ENCODE measurements at places on chromosomes 11 and 22. TPM values are rescaled to one million over a fixed set of nuclear protein-coding genes. Genes with fewer than 3 reads are reported as not detected.

DNA sequence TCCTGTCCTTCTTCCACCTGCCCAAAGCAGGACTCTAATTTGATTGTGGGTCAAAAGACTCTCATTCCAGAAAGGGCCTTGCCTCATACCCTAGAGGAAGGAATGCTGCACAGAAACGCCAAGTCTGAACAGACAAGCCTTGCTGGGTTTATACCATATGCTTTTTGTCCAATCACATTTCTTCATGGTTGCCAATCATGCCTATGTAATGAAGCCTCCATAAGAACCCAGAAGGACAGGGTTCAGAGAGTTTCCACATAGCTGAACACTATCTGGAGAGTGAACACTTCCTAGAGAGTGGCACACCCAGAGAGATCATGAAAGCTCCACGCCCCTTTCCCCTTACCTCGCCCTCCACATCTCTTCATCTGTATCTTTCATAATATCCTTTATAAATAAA, 4.8 kb upstream of the SAA2 start:
- peak; percentile 45 for DNase-seq

The IGLL1 gene
- total RNA-seq, result not detected

DNA sequence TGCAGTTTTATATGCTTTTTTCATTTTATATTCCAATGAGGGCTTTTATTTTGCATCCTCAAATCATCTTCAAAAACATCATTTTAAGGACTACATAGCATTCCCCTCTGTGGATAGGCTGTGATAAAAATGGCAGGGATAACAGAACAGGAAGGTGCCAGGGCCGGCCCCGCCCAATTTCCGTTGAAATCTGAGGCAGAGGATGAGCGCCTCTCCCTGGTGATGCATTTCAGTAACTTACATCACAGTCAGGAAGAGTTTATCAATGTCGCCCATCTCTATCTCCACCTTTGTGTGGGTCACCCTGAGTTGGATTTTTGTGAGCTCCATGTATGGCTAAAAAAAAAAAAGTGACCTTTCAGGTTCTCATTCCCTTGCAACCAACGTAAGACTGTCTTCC, 201.6 kb downstream of the DSCAML1 start:
- no peak for DNase-seq

The SCUBE1 gene
- 0.10 TPM for total RNA-seq

GRCh38 chr11:101840704-101841103, 74.1 kb upstream of the CEP126 start:
- DNase-seq, result no peak

- DNase-seq, result no peak
Observed at GRCh38 chr11:126392633-126393013, 37.1 kb downstream of the ST3GAL4 start.

DNA sequence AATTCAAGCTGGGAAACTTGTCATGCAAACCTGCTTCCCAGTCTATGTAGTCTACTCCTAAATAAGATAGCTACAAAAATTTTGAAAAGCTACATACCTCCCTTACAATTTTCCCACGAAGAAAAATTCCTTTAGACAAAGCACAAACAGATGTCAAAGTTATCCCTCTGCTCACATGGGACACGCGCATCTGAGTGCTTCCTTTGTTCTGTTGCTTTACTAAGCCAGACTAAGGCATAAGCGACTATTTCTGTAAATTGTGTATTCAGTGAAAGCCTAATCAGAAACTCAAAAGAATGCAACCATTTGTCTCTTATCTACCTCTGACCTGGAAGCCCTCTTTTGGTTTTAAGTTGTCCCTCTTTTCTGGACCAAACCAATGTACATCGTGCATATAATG, 583.7 kb upstream of the B3GAT1 start:
- no peak for DNase-seq

The CD248 gene
- total RNA-seq, result not detected

The MRGPRF gene
- total RNA-seq, result not detected

GRCh38 chr11:43392713-43393112, 34.0 kb downstream of the TTC17 start:
- DNase-seq, result no peak

The TEX12 gene
- total RNA-seq, result not detected

The APOA4 gene
- total RNA-seq, result not detected

The DDB1 gene
- 281 TPM for total RNA-seq

GRCh38 chr11:125171974-125172373, 7.4 kb downstream of the PKNOX2 start:
- no peak for DNase-seq

DNA sequence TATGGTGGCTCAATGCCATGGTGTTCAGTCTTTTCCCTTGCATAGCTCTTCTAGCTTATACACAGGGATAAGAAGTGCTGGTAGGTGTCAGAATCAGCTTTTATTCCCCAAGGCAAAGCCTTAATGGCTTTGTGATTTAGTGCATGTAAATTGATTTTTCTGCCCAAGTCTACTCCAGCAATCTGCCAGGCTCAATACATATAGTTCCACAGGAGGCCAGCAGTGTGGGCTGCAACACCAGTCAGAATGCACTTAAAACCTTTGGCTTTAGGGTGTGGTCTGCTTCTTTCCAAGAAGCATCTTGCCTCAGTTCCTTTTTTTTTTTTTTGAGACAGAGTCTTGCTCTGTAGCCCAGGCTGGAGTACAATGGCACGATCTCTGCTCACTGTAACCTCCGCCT, 14.5 kb upstream of the CAPRIN1 start:
- no peak for DNase-seq

DNA sequence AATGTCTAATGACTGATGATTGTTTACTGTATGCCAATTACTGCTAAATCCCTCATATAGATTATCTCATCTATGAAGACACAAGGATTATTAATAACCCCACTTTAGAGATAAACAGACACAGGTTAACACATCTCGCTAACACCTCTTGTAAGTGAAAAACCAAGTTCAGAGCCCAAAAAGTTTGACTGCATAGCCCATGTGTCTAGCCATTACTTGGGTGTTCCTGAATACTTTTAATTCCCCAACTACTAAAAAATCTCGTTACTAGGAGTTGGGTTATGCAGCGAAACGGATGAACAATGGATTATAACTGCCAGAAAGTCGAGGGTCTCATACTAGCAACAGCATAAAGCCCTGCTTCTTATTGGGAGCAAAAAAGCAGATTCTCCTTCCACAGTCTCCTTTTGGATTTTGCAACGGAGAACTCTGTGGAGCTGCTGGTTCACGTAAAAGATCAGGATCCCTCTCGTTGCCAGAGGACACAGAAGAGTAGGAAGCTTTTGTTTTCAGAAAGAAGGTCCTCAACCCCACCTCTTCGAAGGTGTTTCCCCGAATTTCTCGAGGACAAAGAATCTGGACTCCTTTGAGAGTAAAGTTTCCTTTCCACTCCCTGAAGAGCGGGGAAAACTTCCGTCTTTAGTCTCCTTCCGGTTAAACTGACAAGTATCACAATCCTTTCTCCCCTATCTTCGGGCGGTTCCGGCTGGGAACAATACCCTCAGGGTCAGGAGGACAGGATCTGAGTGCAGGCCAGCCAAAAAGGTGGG, 979 bp downstream of the ZBED5 start:
- DNase-seq, result peak; percentile 44

- DNase-seq, result no peak
Observed at GRCh38 chr11:95486979-95487378, 256.0 kb upstream of the SESN3 start.

The KDELR3 gene
- total RNA-seq, result 73.5 TPM

The CCDC87 gene
- 0.35 TPM for total RNA-seq

The KCNJ11 gene
- 0.35 TPM for total RNA-seq

The ABCG4 gene
- total RNA-seq, result 0.15 TPM

DNA sequence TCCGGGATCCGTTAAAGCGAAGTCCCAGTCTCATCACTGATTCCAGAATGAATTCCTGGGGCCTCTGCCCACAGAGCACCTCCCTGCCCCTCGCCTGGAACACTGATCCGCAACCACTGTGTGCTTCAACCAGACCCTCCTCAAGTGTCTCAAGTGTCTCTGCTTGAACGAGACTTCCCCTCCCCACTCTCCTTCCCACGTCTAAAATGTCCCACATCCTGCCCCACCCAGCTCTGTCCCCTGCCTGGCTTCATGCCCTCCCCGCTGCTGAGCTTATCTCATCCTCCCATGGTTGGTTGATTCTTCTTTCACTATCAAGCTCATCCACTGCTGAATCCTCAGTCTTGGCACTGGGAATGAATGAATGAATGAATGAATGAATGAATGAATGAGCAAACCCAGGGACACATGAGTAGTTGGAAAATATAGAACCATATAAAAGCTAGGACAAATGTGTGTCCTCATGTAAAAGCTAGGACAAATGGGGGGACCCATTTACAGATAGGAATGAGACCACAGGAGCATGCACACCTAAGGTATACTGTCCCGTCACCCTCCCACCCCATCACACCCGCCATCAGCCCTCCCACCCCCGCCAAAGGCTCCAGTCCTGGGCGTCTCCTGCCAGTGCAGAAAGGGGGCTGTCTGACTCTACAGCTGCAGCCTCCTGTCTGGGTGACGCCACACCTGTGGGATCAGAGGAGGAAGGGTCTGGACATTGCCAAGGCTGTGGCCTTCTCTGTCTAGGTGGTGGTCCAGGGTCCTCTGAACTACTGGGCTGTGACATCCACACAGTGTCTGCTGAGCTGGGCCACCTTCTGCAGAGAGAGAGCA, 71.4 kb upstream of the LINC01488 start:
- no peak for DNase-seq

The CHEK1 gene
- 39.2 TPM for total RNA-seq

GRCh38 chr22:24578355-24579257, 14.3 kb downstream of the LRRC75B start:
- peak; percentile 40 for DNase-seq

The WNT11 gene
- not detected for total RNA-seq

DNA sequence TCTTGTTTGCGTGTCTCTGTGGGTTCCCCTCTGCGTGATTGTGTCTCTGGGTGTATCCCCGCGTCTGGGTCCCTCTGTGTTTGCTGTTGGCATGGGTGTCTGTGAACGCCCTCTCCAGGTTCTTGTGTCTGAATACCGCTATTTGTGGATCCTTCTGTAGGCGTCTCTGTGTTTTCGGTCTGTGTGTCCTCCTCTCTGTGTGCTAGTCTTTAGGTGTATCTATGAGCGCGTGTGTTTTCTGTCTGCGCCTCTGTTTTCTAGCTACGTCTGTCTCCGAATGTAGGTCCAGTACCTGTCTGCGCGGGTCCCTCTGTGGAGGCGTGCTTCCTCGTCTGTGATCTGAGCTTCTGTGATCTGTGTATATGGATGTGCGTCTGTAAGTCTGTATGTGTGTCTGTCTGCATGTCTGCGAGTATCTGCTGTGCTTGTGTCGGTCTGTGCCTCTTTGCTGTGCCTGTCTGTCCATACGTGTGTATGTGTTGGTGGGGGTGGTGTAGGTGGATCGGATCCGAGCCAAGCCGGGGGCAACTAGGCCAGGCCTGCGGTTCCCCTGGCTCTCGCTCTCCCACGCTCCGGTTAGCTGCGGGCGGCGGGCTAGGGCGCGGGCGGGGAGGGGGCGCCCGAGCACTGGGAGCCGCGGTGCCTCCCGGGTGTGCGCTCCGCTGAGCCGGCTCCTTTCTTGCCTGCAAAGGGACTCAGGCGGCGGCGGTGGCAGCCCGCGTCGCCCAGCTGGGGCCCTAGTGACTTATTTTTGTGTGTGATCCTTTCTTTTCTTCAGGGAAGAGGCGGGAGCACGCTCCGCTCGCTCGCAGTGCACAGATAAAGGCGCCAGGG, 105.3 kb upstream of the E2F8 start:
- no peak for DNase-seq

DNA sequence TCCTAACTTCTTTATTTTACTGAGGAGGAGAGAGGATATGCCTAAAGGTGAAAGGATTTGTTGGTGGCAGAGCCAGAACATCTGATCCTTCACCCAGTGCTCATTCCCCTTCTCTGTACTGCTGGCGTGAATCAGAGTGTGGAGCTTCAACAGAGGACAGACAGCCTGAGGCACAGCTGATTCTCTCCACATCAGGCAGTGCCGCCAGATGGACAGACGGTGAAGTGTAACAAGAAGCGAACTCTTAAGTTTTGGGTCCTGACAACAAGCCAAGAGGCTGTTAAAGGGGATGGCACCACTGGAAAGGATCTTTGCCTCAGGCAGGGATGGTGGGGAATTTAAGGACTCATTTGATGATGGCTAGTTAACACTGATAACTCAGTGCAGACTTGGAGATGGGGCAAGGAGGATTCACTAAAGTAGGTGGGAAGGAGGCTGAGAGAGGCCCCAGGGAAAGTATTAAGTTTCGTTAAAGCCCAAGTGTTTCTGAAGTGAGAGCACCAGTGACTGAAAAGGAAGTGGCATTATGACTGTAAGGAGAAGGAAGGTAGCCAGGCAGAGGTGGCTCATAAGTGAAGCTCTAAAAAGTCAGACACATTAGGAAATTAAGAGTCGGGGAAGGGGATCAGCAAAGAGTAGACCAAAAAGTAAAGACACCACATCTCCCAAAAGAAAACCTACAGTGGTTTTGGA, 81.3 kb downstream of the CLPB start:
- DNase-seq, result peak; percentile 13

The OR8D2 gene
- not detected for total RNA-seq

DNA sequence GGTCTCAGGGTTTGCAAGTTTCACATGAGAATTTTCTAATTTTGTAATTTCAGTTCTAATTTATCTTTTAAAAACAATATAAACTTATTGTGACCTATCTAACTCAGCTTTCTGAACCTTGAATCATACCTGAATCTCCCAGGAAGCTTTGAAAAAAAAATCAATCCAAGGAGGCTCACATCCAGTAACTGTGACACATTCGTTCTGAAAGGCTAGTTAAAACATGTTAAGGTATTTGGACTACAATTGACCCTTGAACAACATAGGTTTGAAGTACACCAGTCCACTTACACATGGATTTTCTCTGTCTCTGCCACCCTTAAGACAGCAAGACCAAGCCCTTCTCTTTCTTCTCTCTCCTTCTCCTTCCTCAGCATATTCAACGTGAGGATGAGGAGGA, 40.0 kb downstream of the DDI1 start:
- peak; percentile 76 for DNase-seq

The SF3A1 gene
- 9.6 TPM for total RNA-seq

The TUB gene
- total RNA-seq, result under 0.01 TPM

GRCh38 chr11:108593214-108593922, at the start of gene EXPH5:
EXPH5 (minus strand) TSS chr11:108593768; CDS start chr11:108593536, 232 bp downstream.
- peak; percentile 96 for DNase-seq

The ADM2 gene
- total RNA-seq, result 3.4 TPM

DNA sequence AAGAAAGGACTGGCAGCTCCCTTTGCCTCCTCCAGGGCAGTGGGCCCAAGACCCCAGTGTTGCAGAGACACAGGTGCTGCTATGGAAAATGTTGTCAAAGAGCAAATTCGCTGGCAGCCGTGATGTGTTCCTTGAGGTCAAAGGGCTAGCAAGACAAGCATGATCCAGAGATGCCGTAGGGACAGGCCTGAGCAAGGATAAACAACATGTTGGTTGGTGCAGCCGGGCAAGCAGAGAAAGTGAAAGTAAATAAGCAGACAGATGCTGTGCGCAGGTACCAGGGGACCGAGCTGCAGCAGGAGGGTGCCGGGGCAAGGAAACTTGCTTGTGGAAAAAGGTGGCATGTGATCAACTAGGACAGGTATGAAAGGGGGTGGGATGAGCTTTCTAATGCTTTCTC, 125.5 kb upstream of the NECTIN1 start:
- no peak for DNase-seq

- DNase-seq, result no peak
Observed at GRCh38 chr11:90908074-90908473, 685.2 kb upstream of the CHORDC1 start.

The FGF19 gene
- total RNA-seq, result not detected

Data from renal cortical epithelial cell (primary cell).